ENCODE measurements at places on chromosomes 6 and 20. TPM values are rescaled to one million over a fixed set of nuclear protein-coding genes. Genes with fewer than 3 reads are reported as not detected.

DNA sequence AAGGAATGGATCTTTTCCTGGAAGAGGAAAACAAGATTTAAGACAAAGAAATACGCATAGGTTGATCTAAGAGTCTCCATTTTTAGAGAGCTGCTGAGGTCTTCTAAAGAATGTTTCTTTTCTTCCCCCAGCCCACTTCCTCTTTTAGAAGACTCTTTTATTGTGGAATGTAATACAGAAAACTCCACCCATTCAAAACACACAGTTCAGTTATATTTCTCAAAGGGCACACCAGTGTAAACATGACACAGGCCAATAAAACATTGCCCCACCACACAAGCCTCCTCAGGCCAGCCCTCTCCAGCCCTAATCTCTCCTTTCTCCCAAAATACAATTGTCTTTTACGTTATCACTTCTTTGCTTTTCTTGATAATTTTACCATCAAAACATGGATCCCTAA lies 42.8 kb downstream of the SLC35B3 start:
- no peak for DNase-seq

DNA sequence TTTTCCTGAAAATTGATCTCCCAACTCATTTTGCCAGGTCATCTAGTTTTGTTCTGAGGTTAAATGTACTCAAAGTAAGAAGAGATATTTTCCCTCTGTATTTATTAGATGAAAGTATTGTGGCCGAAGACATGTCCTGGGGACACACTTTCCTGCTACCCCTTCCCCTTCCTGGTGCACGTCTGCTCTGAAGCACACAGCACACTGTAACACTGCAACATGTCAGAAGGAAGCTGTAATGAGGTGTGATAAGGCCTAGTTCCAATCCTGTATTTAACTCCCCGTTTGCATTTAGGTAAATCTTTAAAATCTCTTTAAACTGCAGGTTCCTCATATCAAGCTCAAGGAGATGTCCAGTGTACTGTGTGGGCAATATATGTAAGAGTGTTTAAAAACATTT lies 99.4 kb downstream of the HDGFL1 start:
- DNase-seq, result no peak

Gene PHACTR1
- 0.16 TPM for total RNA-seq

DNA sequence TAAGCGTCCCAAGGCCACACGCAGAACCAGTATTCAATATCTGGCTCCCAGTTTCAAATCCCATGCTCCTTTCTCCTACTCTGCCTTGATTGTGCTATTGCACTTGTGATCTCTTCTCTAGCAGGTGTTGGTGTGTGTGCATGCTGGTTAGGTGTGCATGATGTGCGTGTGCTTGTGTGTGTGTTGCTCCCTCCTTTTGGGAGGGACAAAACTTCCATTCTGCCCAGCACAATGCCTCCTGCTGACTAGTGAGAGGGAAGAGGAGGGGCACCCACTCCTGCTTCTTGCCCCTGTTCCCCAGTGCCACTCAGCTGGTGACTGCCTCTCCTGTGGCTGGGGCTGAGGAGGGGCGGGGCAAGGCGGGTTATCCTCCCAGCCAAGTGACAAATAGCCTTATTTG lies 19.7 kb downstream of the CD40 start:
- DNase-seq, result no peak

- DNase-seq, result no peak
Observed at GRCh38 chr6:18247002-18247401, 17.3 kb downstream of the DEK start.

DNA sequence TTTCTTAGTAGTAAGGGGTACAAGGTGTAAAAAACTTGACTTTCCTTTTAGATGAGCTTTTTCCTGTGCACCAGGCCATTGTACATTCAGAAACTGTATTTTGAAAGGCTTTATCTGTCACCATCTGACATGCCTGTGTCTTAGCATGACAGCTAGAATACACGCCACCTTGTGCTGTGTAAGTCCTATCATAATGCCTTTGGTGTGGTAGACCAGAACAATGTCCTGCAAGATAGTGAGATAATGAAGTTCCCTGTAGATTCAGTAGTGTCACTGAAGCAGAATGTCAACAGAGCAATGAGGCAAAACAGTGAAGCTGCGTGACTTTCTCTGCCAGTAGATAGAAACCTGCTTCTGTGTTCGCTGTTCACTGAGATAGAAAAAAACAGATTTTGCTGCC lies 105.8 kb downstream of the JAG1 start:
- no peak for DNase-seq

- DNase-seq, result no peak
Observed at GRCh38 chr6:42190554-42191183, 4.1 kb downstream of the GUCA1B start.

DNA sequence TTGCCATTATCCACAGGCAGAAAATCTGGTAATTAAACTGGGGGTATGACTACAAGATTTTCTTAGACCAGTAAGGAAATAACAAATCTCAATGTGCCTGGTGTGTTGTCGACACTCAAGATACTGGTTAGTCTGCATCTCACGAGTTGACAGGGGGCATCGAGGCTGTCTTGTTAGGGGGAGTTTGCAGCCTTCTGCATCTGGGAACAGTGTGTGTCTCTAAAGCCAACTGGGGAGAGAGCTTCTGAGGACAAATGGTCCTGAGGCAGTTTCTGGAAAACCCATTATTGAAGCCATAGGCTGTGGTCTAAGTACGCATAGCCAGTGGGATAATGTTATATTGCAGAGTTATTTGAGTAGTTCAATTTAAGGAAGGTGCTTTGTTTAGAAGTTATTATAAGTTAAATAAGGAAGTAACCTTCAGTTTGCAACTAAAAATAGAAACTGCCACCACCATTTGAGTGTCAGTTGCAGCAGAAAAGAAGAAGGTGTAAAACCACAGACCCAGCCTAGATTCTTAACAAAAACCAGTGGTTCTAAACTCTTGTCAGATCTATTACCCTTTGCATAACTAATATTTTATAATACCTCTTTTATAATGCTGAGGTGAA lies 15.4 kb upstream of the MAPK13 start:
- no peak for DNase-seq

DNA sequence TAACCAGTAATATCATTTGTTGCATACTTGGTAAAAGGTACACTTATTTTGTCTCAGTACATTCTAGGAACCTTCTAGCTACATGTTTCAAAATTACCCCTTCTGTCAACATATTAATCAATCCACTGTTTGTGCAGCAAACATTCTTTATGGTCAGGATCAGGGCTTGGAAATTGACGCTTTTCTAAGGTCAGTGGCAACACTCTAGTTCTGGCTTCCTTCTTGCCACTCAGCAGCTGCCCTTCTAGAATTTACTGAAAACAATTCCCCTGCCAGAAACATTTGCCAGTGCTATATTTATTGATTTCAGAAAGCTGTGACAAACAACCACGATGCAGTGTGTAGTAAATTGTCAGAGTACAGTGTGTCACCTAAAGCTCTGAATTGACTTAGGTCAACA lies 84.7 kb upstream of the FBXL4 start:
- DNase-seq, result no peak

DNA sequence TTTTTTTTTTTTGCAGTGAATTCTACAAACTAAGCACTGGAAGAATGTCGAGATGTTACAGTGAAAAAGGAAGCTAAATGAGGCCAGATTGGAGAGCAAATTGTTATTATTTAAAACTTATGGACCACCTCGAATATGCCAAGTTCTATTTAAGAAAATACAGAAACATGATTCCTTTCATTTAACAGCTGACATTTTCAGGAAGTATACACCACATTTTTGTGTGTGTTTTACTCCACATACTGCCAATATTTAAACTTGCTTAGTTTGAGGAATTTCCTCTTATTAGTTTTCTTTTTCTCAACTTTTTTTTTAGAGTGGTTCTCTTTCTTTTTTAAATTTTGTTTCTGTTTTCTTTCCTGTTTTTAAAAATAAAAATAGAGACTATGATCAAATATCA lies 37.0 kb upstream of the GCLC start:
- no peak for DNase-seq

Gene DZANK1
- total RNA-seq, result 3.0 TPM

Gene PTGIS
- total RNA-seq, result 6.3 TPM

DNA sequence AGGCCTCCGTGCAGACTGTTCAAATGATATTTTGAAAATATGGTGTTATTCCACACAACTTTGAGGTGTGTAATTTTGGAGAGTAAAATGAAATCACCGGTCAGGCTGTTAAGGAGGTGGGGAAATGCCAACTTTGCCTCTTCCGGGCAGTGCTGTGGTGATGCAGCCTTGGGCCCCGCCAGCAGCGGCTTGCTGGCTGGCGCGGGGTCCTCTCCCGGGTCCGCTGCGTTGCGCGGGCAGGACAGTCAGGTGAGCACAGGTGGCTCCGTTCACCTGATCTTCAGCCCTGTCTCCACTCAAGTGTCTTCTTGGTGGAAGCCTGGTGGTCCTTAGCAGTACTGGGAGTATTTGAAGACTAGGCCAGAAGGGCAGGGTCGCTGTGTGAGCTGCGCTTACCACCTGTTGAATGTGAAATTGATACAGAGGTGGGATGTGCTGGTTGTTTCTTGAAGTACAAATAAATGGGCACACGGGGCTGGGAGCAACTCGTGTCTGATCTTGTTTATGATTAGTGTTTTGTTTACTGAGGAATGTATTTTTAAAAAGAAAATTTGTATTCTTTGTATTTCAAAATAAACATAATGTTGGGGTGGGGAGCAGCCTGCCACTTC lies 184.2 kb downstream of the ARID1B start:
- DNase-seq, result no peak

Gene ZNF334
- total RNA-seq, result 1.1 TPM

Gene ETV7
- 7.4 TPM for total RNA-seq

DNA sequence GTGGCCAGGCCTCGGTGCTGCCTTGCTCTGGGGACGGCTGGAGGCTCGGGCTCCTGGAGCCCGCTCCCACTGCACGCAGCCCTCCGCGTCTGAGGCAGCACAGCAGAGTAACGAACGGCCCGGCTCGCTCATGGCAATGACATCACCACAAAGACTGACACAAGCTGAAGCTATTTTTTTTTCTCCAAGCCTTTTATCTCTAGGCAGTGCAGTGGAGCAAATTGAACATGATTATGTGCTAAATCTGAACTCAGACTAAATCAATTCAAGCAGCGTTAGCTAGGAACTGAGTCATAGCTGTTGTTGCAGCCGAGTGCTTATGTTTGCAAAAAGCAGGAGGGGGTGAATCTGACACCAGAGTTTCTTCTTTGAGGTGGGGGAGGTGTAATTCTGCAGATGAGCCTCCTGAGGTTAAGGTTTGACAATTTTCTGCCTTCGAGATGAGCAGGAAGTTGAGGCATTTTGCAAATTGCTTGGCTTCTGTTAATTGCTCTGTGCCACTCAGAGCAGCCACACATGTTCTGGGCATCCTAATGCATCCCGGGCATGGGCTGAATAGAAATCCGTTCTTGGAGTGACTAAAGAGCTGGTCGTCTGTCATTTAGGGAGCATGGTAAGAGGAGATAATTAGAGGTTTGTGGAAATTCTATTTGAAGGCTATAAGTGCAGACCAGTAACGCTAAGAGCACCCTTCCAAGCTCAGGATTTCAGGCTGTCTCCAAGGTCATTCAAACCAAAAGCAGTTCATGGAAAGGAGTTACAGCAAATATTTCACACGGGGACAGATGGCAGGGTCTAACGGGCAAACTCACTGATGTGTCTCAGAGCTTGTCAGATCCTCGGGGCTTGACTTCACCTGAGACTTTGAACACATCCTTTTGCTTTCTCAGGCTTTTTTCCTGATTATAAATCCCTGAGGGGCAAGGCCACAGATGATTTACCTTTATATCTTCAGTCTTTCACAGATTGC lies 155.1 kb upstream of the ENPP5 start:
- DNase-seq, result peak; percentile 39

DNA sequence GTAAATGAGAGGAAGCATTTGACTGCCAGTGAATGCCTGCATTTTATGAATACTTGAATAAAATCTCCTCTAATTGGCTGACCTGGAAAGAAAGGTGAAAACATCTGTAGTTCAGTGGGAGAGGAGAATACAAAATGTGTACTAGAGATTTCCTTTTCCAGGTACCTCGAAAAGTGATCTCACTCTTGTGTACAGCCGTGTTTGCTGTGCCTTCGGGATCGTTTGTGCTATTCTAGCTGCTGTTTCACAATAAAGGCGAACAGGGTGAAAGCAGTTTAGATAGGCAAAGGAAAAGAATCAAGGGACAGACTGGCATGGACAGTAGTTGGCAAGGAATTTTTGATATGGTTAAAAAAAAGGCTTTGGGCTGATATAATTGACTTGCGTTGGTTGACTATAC lies 112.3 kb downstream of the ARID1B start:
- DNase-seq, result no peak

Gene CASS4
- 6.9 TPM for total RNA-seq

DNA sequence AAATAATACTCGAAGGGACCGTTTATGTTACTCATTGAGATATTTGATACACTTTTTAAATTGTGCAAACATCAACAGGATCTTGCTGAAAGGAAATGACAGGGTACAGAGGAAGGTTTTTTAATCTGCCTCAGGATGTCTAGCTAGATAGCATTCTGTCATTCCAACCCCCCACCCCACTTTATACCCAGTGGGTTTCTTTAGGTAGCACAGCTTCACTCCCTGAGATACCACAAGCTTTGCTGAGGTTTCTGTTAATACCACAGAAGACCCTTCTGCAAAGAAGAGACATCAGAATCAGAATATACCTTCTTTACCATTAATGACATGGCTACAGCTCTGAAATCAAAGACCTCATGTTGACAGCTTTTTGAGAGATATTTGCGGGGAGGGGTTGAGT lies 1.3 kb downstream of the PHACTR2 start:
- no peak for DNase-seq

Gene PRR18
- not detected for total RNA-seq

DNA sequence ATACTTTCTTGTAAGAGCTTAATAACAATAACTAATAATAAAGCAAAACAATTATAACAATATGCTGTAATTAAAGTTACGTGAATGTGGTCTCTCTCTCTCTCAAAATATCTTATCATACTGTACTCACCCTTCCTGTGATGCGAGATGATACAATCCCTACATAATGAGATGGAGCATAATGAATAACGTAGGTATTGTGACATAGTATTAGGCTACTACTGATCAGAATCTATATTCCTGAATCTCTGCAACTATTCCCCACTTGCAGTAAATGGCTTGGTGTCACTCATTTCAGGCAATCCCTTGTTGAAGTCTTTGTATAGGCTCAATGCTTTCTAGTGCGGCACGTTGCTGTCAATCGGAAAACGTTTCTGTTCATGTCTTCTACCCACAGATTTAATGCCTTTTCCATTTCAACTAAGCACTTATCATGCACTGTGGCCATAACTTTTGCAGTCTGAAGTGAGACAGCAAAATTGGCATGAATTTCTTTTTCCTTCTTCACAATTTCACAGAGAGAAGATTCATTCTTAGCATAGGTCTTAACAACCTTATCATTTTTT lies 32.3 kb downstream of the MOXD1 start:
- no peak for DNase-seq

Measured in activated T-cell treated with anti-CD3 and anti-CD28 coated beads, Interleukin-2, amount 50 U/mL, for 72 hours (primary cell).